ENCODE measurements at places on chromosomes 6 and 20.

- no peak for DNase-seq
Observed at GRCh38 chr6:48671505-48671904, 560.5 kb upstream of the PTCHD4 start.

- no peak for DNase-seq
Observed at GRCh38 chr6:138215093-138215782, 3.1 kb downstream of the PBOV1 start.

DNA sequence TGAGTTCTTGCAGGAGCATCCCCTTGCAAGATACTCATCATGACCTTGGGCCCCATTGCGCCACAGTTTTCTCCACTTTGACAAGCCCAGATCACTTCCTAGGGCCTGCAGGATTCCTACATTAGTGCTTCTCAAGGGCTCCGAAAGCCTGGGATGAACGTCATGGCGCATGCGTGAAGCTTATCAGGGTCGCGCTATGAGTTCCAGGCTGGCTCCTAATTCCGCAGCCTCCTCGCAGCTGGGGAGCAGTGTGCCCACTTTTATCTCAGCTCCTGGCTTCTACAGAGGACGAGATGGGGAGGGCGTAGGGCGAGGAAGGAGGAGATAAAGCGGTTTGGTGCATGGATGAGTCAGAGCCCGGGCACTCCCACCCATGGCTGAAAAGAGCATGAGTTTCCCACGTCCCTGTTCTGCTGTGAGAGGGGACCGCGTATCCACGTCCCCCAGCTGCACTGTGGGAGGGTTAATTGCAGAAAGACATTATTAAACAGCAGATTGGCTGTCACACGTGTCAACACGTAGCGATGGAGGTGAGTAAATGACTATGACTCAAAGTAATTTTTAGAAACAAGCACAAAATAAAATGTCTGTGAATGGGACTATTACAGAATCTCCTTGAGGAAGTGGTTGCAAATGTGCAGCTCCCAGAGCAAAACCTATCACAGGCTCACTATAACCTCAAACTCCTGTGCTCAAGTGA lies 72.9 kb upstream of the DSP start:
- no peak for DNase-seq

- DNase-seq: peak; percentile 42
Observed at GRCh38 chr6:27332692-27333641, 20.9 kb upstream of the POM121L2 start.

DNA sequence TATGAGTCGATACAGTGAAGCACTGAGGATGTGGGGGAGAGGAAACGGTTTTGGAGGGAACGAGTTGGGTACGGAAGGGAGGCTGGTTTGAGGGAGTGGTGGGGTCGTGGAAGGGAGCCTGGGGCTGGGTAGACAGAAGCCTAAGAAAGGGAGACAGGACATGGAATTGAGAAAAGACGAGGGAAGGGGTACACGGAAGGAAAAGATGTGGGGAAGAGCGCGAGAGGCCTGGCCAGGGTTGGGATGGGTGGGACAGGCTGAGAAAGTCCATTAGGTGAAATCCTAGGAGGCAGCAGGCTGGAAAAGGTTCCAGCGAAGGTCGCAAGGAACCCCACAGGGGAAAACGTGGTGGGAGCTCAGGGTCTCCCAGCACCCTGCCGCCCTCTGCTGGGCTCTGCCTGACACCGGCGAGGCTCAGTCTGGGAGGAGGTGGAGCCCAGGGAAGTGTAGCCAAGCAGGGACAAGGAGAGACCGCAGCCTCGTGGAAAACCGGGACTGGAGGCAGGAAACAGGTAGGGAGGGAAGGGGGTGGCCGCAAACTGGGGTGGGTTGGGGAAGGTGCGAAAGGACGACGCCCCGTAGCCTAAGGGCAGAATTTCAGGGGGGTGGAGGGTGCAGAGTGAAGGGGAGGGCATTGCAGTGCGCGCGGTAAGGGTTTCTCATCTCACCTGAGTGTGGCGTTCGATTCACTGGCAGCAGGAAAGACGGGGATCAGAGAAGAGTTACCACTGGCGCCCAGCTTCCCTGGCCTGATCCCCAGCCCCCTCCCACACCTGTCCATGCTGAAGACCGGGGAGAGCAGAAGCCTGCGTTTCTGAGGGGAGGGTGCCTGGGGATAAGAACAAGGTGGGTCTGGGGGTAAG lies 4.3 kb downstream of the GABBR1 start:
- peak; percentile 58 for DNase-seq

GRCh38 chr6:43878823-43879495 lies 108.9 kb downstream of the VEGFA start:
- no peak for DNase-seq

- no peak for DNase-seq
Observed at GRCh38 chr6:15280028-15280427, 34.2 kb downstream of the JARID2 start.

Data from activated CD8-positive, alpha-beta memory T cell treated with anti-CD3 and anti-CD28 coated beads, Interleukin-2, amount 50 U/mL, for 4 hours (primary cell).